B cell (primary cell): ENCODE measurements at places on chromosomes 4 and X. TPM values are rescaled to one million over a fixed set of nuclear protein-coding genes. Genes with fewer than 3 reads are reported as not detected.

HPSE gene
- total RNA-seq, result 1.3 and 2.6 TPM in 2 replicates

DNA sequence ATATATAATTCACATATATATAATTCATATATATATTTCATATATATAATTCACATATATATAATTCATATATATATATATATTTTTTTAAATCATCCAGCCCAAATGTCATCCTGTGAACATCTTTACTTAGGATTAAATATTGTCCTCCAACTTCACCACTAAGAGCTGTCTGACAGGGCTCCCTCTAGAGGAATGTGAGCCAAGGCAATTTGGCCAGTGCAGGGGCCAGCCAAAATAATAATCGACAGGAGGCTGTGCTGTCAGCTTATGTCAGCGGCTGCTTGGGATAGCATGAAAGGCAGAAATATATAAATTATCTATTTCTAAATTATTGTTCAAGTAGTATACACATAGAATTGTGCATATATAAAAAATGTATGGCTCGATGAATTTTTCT lies 29.5 kb downstream of the EGFL6 start:
- H3K36me3 ChIP-seq, result no peaks in the 10 kb centered on the region
- H3K27ac ChIP-seq, result no peak overlapping the region
- H3K27me3 ChIP-seq, result peaks cover 4% of the 10 kb centered on the region
- no peak for DNase-seq
- no peaks in the 10 kb centered on the region for H3K4me1 ChIP-seq

GRCh38 chr4:107453987-107454386 lies 266.0 kb downstream of the PAPSS1 start:
- no peak for DNase-seq
- no peaks in the 10 kb centered on the region for H3K4me1 ChIP-seq
- no peaks in the 10 kb centered on the region for H3K36me3 ChIP-seq
- no peak overlapping the region for H3K27ac ChIP-seq
- no peaks in the 10 kb centered on the region for H3K27me3 ChIP-seq

DNA sequence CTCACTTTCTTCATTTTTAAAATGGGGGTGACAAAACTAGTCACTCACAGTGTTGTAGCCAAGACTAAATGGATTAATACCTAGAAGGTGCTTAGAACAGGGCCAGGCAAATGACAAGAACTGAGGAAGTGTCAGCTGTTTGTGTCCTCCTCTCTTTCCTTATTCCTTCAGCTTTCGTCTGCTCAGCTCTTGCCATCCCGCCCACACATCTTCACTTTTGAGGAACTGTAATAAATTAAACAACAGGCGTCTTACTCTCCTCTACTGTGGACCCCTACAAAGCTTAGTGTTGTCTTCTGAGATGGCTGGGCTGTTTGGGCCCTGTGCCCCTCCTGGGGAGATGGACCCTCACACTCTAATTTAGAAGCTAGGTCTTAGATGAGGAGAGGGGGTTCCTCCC lies 2.7 kb downstream of the HPSE start:
- no peak for DNase-seq
- H3K27me3 ChIP-seq, result no peaks in the 10 kb centered on the region
- H3K4me1 ChIP-seq, result peaks cover 19% of the 10 kb centered on the region
- no peak overlapping the region for H3K4me3 ChIP-seq
- no peak overlapping the region for H3K27ac ChIP-seq
- H3K36me3 ChIP-seq, result no peaks in the 10 kb centered on the region

GRCh38 chr4:100166297-100167039 lies 23.8 kb downstream of the DDIT4L start:
- H3K27ac ChIP-seq, result no peak overlapping the region
- H3K4me3 ChIP-seq, result no peak overlapping the region
- H3K4me1 ChIP-seq, result peaks cover 5% of the 10 kb centered on the region
- DNase-seq, result peak; percentile 24
- H3K27me3 ChIP-seq, result no peaks in the 10 kb centered on the region

- H3K36me3 ChIP-seq, result no peaks in the 10 kb centered on the region
- no peak overlapping the region for H3K4me3 ChIP-seq
- no peaks in the 10 kb centered on the region for H3K27me3 ChIP-seq
- H3K27ac ChIP-seq, result no peak overlapping the region
Observed at GRCh38 chrX:37455381-37455780, 106.2 kb downstream of the PRRG1 start.
